Kidney (tissue), 22 donors: ENCODE measurements at places on chromosomes 12 and 14. TPM values are rescaled to one million over a fixed set of nuclear protein-coding genes. Genes with fewer than 3 reads are reported as not detected.

VIPAS39 gene
- 16.6 TPM for total RNA-seq

HSP90AA1 gene
- 409 TPM for total RNA-seq

SERPINA12 gene
- not detected for total RNA-seq

BDKRB2 gene
- total RNA-seq: 16.1 TPM

- no peak for DNase-seq
Observed at GRCh38 chr12:57027011-57027804, 10.9 kb upstream of the TAC3 start.

SERPINA9 gene
- not detected for total RNA-seq

GRCh38 chr12:117130801-117131200 is 31.6 kb upstream of the TESC start:
- no peak for DNase-seq
